ENCODE measurements at places on chromosomes 2 and 18. TPM values are rescaled to one million over a fixed set of nuclear protein-coding genes. Genes with fewer than 3 reads are reported as not detected.

DNA sequence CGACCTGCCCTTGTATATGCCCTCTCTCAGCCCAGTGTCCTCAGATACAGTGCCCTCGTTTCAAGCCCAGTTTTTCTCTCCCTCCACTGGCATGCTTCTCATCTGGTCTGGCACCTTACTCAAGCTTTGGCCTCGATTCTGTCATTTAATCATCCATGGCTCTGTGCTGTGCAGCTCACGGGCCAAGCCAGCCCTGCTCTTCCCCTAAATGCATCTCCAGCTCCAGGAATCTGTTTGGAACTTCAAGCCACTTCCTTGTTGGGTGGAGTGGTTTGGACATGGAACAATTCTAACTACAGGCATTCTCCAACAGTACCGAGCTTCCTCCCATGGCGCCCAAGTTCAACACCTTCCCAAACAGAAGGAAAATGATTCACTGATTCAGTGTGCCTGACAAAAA is 76.7 kb upstream of the ZNF397 start:
- DNase-seq: no peak

DNA sequence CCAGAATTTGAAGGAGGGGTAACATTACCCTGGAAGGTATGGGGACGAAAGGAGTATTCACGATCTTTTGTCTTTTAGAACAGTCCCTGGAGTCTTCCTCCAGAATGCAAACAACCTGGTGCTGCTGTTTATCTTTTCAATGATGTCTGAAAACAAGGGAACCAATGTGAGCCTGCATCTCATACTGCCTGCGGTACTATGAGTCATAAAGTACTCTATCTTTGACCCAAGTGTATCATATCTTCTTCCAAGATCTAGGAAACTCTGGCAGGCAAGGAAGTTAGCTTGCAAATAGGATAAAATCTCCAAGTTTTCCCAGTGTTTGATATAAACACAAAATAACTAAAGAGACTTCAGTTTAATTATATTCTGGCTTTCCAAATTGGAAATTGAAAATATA is 968.5 kb downstream of the LRP1B start:
- no peak for DNase-seq

DNA sequence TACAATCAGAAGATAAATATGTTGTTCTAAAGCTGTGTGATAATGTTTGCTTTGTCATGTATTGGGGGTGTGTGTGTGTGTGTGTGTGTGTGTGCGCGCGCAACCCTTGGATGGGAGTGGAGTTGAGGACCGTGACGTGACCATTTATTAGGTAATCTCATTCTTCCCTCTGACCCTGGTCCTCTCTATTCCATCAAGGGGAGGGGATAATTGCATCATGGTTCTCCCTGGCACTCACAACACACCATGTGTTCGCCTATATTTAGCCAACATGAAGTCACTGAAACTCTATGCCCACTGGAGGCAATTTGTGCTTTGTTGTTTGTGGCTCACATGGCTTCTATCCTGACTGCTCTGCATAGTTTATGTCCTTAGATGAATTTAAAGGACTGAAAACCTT is 79.8 kb upstream of the LRPPRC start:
- DNase-seq: peak; percentile 22

DNA sequence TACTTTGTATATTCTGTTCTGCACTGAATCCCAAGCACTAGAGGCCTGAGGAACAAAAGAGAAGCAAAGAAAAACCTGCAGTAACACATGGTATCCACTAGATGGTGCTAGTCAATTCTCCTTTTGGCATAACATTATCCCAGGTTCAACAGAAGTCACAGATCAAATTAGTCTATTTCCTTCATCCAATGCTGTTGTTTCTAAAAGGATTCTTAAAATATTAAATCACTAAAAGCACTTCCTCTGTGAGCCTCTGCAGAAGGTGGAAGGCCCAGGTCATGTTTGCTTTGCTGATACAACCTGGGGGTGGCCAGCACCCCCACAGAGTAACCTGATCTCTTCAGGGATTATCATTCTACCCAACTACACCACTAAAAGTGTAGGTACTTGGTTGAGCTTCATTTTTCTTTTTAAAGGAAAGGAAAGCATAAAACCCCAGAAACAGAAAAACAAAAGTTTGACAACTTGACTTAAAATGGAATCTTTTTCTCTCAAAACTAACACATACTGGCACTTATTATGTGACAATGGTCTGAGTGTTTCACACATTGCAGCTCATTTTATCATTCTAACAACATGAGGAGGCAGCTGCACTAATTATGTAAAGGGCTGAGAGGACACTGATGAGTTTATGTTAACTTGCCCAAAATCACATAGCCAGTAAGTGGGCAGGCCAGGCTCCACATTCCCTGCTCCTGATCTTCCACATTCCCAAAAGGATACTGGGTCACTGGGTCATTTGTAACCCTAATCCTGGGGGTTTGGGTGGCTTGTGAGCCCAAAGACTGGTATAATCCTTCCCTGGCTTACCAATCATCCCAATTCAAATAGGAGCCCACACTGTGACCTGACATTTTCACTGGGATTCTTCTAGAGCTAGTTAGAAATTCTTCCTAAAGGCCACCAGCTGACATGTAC is 66.8 kb upstream of the DNER start:
- no peak for DNase-seq

GRCh38 chr18:4157352-4157751 is 297.8 kb downstream of the DLGAP1 start:
- no peak for DNase-seq

GRCh38 chr18:23143815-23144261 is 8.6 kb downstream of the CABLES1 start:
- DNase-seq: no peak

DNA sequence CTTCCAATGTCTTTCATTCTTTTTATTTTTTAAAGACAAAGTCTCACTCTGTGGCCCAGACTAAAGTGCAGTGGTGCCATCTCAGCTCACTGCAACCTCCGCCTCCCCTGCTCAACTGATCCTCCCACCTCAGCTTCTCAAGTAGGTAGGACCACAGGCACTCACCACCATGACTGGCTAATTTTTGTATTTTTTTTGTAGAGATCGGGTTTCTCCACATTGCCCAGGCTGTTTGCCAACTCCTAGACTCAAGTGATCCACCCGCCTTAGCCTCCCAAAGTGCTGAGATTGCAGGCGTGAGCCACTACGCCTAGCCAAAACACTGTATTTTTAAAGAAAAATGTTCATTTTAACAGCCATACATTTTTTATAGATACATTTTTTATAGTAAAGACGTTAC is 12.7 kb downstream of the GCKR start:
- no peak for DNase-seq

- DNase-seq: no peak
These were observed 249.0 kb upstream of the ID2 start for GRCh38 chr2:8432706-8433336.

- peak; percentile 4 for DNase-seq
These were observed 30.1 kb upstream of the FMNL2 start for GRCh38 chr2:152304836-152305235.

The CLHC1 gene
- polyA plus RNA-seq: 3.8 TPM

The VIT gene
- 38.0 TPM for polyA plus RNA-seq

The TMEM247 gene
- polyA plus RNA-seq: not detected

The MYOM1 gene
- polyA plus RNA-seq: 0.26 TPM

Data from BJ (cell line).